H1 (cell line): ENCODE measurements at places on chromosomes 6 and 20.

GRCh38 chr6:55397986-55398385 is 70.7 kb downstream of the GFRAL start:
- DNase-seq = no peak

DNA sequence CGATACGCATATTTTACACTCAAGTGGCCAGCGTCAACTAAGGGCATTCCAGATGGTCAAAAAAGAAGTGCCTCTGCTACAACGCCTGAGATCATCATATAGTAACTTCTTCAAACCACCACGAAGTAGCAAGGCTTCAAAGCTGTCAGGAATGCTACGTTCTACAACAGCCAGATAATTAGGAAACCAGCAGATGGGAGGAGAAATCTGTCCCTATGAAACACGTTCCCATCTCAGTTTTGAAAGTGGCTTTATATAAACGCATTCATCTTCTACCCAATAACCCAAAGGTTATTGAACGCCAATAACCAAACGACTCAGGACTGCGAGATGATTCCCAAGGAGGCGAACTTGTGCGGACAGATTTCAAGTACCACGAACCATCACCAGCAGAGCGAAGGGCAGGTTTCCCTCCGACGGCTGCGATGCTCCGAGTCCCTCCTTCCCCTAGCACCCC is 1.2 kb downstream of the ABHD12 start:
- DNase-seq = no peak

DNA sequence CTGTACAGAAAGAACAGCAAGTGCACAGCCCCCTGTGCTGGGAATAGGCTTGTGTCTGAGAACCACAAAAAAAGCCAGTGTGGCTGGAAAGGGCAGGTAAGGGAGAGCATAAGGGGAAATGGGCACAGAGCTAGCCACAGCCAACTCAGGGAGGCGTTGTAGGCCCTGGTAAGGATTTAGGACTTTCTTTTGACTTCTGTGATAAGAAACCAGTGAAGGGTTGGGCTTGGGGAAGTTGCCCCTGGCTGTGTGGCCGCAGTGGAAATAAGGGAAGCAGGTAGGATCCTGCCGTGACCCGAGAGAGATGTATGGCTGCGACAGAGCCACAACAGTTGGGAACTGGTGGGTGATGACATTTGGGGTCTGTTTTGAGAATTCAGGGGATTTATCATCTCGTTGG is 30.0 kb upstream of the PHACTR2 start:
- DNase-seq = no peak

- DNase-seq = no peak
Measured at GRCh38 chr6:109373762-109374161, 8.5 kb downstream of the CD164 start.

- no peak for DNase-seq
Measured at GRCh38 chr6:38713812-38714211, 1.3 kb upstream of the DNAH8 start.

DNA sequence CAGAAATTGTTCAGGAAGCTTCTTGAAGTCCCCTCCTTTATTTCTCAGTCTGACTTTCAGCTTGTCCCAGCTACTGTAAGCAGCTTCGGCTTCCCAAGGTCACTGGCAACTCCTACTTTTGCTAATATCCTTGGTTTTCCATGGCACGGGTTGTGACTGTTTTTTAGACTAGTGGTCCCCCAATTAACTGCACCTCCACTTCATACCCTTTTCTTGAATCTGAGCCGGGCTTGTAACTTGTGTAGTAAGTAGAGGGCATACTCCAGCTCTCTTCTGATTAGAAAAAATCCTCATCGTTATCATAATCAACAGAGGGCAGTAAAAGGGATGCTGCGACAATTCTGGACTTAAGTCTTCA is 162.3 kb upstream of the TNFAIP3 start:
- DNase-seq = no peak

DNA sequence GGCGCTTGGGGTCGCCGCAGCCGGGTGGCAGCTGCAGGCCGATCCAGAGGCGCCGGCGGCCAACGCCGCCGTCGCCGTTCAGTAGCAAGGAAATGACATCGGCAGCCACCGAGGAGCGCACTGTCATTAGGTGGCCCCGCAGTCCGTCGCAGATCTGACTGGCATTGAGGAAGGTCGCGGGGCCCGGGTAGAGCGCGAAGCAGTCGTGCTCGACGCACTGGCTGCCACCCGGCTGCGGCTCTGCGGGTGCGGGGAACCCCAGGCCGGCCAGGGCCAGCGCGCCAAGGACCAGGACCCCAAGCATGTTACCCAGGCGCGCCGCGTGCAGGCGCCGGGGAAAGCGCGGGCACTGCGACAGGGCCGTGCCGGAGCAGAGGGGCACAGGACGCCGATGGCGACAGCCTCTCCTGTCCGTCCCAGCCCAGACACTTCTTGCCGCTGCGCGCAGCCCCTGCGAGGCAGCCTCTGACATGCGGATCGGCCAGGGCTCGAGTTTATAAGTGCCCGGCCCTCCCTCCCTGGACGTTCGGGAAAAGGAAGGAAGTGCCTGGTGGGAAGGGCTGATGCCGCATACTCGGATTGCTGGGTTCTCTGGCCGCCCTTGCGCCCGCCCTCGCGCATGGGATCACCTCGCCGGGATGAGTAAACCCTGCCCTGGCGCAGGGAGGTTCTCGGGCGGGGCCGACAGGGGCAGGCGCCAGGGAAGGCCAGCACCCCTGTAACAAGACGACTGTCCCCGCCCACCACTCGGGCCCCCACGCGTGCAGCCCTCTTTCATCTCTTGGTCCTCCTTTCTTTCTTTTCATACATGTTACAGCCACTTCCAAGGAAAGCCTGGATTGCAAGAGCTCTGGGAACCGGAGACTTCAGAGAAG is at the start of gene THBD:
THBD (minus strand) TSS at position 472 of the 875 bp plus-strand sequence; CDS start at position 304, 168 bp downstream.
- no peak for DNase-seq

DNA sequence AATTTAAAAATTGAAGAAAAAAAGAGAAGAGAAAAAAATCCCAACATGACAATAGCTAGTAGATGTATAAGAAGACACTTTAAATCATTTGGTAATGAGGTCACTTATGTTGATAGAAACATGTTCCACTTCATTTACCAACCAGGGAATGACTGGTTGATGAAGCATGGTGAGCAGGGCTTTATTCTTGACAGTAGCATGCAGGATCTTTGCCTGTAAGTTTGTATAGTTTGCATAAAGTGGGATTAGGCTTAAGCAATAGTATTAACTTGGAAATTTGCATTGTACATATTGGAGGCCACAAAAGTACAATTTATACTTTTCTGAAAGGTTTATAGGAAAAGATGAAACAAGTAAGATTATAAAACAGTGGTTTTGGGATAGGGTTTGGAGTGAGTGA is 67.0 kb downstream of the NOX3 start:
- DNase-seq = no peak

- no peak for DNase-seq
Measured at GRCh38 chr6:166274739-166275370, 33.3 kb downstream of the PRR18 start.

DNA sequence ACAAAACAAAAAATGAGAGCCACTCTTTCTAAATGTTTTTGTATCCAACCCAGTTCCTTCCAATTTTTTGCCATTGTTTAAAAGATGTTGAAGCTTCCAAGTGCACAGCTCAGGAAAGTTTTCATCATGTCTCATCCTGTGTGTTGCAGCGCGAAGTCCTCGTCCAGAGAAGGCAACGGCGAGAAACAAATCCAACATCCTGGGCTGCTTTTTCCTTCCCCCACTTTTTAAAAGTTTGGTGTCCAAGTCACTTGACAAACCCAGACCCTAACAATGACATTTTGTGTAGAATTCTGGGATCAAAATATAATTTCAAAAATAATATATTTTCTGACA is 92.3 kb downstream of the ANKRD60 start:
- no peak for DNase-seq

DNA sequence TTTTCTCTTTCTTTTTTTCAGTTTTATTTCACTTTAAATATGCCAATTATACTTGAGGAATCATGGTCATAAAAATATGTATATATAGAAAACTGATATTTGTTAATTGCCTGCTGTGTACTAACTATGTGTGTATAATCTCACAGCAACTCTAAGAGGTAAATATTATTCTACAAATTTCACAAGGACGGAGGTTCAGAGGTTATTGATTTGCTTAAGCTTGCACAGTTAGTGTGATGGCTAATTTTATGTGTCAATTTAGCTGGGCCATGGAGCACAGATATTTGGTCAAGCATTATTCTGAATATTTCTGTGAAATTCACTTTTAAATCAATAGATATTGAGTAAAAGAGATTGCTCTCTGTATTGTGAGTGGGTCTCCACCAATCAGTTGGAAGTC is 75.7 kb upstream of the CENPW start:
- no peak for DNase-seq

DNA sequence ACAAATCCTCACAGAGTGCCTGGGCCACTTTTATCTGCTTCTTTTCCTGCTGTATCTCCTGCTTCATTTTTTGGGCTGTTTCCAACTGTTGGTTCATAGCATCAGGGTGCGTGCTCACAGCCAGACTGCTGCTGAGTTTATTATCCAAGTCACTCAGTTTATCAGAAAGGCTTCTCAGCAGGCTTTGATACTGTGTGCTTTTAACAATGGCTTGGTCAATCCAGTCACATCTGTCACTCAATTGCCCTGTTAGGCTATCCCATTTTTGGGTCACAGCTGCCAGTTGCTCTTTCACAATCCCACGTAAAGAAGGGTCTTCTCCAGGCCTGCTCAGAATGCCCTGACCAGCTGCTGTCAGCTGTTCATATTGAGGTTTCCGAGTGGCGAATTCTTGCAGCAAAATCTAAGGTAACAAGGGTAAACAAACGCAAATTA is 87.2 kb downstream of the DST start:
- DNase-seq = no peak

DNA sequence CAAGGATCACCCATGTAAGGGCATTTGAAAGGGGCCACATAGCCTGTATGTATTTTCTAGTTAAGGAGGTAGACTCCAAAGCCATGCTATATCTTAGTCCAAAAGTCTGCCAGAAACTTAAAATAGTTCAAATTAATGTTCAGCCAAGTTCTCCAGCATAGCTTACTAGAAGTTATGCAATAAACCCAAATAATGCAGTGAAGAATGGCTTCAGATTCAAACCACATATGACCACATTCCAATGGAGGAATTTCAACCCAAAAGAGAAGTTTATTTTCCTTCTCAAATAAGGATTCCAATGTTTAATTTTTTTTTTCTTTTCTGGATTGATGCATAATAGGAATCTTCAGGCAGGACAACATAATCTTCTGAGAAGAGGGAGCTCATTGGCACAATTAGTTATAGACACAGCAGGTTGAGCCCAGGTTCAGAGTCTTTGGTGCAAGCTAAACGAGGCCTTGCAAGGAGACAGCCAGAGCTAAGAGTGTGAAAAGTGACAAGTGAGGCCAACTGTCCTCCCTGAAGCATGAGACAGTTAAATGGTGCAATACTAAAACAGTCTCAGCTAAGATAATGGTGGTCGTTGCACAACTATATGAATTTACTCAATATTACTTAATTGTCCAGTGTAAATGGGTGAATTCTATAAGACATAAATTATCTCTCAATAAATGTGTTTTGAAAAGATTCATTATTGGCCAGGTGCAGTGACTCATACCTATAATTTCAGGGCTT is 598.8 kb upstream of the CDH4 start:
- DNase-seq = no peak

DNA sequence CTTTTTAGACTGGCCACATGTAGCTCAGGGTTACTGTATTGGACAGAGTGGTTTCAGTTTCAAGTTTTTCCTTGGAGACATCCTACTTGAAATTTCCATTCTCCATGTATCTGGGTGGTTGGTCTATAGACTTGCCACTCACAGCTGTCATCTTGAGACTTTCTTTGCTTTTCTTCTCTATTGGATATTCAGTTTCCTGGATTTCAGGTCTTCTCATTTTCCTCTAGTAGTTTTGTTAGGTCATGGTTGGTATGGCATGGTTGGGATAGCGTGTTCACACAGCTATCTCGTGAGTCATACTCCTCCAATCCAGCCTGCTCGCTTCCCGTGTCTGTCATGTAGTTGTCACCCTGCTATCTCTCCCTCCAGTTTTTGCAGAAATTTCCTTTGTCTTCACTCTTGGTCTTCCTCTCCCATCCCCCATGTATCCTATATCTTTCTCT is 48.3 kb downstream of the PTPN1 start:
- no peak for DNase-seq

DNA sequence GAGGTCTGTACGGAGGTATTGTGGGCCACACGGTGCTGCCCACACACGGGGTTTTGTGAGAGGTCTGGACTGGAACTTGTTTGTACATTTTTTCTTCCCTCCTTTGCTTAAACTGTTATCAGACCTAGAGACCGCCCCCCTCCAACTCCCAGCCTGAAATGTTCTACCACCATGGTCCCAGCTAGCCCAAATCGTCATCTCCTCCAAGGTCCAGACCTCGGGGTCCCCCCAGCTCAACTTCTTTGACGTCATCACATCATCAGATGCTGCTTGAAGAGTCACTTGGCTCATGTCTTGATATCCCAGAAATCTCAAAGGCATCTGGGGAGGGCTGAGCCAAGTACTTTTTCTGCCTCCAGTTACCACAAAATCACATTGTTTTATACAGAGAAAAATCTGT is 2.8 kb upstream of the CCDC170 start:
- DNase-seq = no peak

GRCh38 chr20:38386004-38386403 is 39.7 kb downstream of the LBP start:
- no peak for DNase-seq

- DNase-seq = no peak
Measured at GRCh38 chr6:53320964-53321363, 27.8 kb downstream of the ELOVL5 start.

- DNase-seq = no peak
Measured at GRCh38 chr20:11305406-11305805, 612.3 kb upstream of the BTBD3 start.

DNA sequence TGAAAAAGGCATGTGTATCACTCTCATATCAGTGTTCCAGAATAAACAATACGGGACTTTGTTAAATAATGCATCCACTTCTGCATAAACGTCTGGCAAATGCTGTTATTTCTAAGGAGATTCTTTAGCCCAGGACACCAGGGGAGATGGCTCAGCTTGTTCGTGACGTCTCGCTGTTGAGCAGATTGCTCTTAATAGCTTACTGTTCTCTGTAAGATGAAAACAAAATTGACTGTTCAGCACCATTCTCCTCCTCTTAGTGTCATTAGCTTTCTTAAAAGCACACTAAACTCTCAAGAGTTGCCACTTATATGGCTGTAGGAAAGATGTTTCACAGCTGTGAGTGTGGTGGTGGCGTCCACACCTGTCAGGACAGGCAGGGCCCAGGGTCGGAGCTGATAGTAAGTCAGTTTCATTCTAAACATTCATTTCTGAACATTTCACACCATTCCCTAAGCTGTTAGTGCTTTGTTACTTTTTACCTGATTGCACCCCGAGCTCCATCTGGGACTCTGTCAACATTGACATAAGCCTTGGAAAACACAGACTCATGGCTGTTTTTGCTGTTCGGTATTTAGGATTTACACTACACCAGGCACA is 132.1 kb downstream of the ZDHHC14 start:
- DNase-seq = no peak
